NCI-H1930 (cell line): ENCODE measurements at places on chromosomes 5 and 9.
A peak's percentile ranks its signal among the peaks of the same experiment; 100 is the strongest.

DNA sequence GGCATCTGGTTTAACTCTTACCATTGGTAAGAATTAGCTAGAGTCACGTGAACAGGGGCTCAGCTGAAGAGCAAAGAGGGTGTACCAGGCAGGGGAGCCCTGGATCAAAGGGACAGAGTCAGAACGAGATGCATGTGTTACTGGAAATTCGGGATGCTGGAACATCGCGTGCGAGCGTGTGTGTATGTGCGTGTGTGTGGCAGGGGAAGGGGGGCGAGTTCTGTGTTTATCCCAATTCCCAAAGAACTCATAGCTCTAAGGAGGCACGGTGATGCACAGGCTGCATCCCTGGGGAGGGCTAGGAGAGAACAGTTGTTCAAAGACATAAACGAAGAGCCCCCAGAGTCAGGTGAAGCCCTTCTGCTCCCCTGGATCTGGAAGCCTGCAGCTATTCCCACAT lies 353.3 kb downstream of the GADD45G start:
- DNase-seq = no peak

- DNase-seq = no peak
Observed at GRCh38 chr9:36138901-36139300, 2.4 kb downstream of the GLIPR2 start.

GRCh38 chr5:179410291-179411160 lies 65.3 kb upstream of the ADAMTS2 start:
- no peak for DNase-seq

GRCh38 chr9:137028263-137029057 lies 423 bp upstream of the ABCA2 start:
- DNase-seq = peak; percentile 81

DNA sequence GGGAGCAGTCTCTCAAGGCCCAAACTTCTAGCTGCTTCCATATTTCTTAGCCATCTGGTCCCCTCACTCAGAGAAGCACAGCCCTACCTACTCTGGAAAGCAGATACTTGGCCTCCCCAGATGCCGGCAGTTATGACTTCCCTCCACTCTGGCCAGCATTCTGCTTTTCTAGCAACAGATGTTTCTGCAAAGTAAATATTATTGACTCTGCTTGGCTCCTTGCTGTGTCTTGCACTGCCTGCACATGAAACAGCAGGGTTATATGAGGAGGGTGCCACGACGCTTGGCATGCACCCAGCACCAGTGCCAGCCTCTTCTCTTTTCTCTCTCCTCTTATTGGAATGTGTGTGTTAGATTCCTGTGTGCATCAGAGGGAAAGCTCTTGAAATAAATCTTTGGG lies 99.7 kb downstream of the ARHGAP26 start:
- no peak for DNase-seq

DNA sequence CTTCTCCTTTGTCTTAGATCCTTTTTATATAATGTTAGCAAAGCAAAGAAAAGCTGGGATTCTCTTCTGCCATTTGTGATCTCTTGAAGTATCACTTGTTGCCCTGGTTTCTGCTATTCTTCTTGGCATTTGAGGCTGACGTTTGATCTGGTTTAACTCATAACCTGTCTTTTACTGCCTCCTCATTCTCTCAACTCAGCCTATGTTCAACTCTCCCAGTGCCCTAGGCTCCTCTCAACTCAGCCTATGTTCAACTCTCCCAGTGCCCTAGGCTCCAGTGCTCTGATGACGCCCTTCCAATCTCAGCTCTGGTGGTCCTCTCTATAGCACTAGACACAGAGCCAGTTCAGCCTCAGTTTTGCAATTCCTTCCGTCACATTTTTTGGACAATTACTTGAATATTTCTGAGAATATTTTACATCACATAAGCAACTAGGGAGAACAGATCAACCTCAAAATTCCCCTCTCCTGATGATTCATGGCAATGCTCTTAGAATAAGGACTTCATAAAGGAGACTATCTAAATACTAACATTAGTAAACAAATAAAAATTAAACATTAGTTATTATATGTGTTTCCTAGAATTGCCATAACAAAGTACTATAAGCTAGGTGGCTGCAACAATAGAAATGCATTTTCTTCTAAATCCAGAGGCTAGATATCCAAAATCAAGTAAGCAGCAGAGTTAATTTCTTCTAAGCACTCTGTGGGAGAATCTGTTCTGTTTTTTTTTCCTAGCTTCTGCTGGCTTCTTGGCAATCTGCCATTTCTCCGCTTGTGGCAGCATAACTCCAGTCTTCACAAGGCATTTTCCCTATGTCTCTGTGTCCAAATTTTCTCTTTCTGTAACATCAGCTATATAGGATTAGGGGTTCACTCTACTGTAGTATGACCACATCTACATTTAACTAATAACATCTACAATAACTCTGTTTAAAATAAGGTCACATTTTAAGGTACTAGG lies 662.1 kb upstream of the FTMT start:
- DNase-seq = no peak

DNA sequence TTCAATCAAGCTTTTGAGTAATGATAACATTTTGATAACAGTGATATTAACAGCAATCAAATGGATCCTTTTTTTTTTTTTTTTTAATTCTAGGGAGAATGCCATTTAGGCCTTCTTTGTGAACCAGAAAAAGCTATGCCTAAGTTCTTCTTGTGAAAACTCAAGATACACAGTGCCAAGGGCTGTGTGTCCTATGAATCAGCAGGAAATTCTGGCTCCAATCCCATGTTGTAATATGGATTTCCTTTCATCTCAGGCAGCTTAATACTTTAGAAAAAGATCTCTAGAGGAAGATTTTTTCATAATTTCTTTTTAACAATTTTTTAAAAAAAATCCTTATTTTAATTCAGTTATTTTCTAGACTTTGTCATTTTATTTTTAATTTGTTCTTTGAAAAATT lies 96.1 kb downstream of the NUDT12 start:
- DNase-seq = no peak

DNA sequence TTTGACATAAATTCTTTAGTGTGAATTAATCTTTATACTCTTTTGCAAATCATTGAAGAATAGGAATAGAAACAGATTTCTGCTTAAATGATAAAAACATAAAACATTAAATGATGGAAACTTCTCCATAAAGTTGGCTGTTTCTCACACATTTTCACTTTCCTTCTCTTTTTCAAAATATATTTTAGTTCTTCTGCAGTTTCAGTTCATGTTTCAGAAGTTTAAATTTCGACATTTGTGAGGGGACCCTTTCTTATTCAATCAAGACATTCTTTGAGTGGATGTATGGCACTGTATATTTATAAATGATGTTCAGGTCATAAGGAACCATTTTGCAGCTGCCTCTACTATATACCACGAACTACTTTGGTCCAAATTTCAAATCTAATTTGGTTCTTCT lies 34.6 kb downstream of the TNFAIP8 start:
- DNase-seq = no peak

- DNase-seq = no peak
Observed at GRCh38 chr5:77561965-77562364, 69.8 kb upstream of the WDR41 start.

GRCh38 chr5:150700594-150701377 lies at the start of gene RBM22:
TSS of gene RBM22 (minus strand) at chr5:150701062. CDS start at chr5:150700985, 77 bp downstream.
- DNase-seq = peak; percentile 77

DNA sequence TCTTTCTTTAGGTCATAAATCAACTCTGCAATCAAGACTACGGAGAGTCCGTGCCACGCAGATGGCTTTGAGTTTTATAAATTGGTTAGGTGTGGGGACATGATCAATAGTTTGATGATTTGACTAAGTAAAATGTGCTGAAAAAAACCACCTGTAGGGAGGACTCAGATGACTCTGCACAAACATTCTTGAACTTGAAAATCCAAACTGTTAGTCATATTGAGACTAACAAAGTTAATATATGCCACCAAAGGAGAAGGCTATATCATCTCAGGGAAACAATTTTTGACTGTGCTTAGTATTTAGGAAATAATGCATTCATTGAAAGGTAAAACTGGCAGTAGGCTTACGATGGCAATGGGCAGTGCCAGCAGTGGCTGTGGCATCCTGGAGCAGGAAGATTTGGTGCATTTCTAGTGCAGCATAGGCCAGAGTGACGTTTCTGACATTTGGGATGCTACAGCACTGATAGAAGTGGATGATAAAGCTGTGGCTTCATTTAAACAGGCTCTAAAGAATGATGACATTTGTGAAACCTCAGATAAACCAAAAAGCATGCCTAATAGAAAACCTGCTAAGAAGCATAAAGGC lies 291.1 kb downstream of the MLLT3 start:
- DNase-seq = no peak

DNA sequence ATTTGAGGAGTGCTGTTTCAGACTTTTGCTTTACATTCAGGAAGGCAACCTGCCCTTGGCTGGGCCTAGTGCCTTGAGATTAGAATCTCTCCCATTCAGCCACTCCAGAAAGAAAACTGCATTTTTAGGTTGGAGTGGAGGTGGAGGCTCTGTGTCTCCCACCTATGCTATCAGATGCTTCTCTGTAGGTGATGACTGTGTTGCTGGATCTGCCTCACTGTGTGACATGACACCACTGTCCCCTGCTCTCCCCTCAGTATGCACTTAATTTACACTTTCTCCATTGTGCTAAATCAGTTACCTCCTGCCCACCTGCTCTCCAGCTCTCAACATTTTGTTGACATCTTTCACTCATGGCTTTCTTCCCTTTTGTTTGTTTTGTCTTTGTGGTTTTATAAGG lies 265.8 kb downstream of the TENT4A start:
- no peak for DNase-seq

DNA sequence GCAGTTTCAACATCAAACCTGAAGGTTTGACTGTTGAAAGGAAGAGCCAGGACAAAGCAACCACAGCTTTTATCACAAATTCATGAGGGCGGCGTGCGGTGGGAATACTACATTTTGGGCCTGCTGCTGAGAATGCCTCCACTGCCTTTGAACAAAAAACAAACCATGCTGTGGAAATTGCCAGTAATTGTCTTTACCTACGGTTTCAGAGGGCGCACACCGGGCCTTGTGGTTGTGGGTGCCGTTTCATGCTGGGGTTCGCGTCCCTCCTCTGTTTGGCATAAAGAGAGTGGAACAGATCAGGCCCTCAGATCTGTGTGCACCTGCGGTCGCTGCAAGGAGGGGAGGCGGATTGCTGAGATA lies 27.6 kb upstream of the TCF7 start:
- no peak for DNase-seq

GRCh38 chr5:51567636-51568035 lies 184.4 kb downstream of the ISL1 start:
- DNase-seq = no peak

DNA sequence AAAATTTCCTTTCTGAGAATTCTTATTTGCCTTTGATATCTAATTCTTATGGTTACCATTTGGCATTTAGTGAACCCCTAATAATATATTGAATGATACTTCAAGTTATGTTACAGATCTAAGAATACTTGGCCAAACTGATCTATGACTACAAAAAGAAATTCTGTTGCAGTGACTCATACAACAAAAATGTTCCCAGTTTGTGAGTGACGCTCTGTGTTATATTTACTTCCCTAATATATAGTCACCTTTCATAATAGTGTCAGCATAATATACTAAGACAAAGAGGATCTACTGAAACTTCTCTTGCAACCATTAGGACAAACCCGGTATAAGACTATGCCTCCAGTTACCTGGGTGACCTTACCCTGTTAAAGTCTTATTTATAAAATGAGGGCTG lies 216.9 kb upstream of the TLX3 start:
- no peak for DNase-seq

GRCh38 chr9:8259028-8259427 lies 459.4 kb upstream of the DMAC1 start:
- no peak for DNase-seq

- DNase-seq = no peak
Observed at GRCh38 chr5:156815988-156816599, 34.0 kb upstream of the PPP1R2B start.

- DNase-seq = no peak
Observed at GRCh38 chr5:137960141-137960540, 70.9 kb downstream of the PKD2L2 start.

DNA sequence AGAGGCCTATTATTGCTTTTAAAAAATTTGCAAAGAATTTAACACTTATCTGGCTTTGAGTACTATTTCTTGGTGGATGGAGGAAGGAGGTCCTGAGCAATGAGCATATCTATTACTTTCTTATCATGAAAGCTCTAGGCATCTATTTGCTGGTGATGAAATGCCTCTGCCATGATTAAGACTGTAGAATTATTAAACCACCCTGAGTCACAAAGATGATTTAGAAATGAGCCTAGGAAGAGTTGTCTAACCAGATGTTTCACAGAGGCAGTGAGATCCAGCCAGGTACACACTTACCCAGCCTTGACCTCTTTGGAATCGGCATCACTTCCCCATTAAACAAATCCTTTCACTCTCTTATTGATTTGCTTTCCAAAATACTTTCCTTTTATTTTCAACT lies 304.4 kb upstream of the KIF2A start:
- DNase-seq = no peak

DNA sequence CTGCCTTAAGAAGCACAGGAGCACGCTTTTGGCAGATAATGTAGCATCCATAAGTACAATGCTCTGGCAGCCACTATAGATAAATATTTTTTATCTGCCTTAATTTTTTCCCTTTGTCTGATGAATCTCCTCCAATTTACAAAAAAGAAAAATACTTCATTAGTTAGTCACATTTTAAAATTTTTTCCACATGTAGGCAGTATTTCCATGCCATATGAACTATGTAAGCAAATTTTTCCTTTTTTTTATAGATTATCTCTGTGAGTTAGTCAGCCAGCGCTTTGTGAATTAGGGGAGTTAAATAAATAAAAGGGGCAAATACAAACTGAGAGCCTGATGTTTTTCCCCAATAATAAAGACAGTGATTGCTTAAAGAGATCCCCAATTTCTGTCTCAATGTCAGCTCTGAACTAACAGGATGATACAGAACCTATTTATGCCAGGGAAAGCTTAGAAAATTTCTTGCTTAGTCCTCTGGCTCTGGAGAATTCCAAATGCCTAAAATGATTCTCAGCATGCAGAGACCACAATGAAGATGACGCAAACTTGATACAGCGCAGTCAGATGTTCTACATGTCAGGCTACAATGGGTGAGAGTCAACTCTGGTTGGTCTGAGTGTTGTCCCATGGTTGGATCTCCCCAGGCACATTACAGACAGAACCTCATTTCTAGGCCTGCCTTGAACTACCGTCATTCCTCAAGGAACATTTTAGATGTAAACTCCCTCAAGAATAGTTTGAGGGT lies 390.4 kb upstream of the CDH6 start:
- DNase-seq = no peak

GRCh38 chr5:77957931-77958521 lies 181.9 kb upstream of the TBCA start:
- DNase-seq = no peak
